ENCODE measurements at places on chromosomes 5 and 9.

GRCh38 chr5:1050423-1051365, 42.1 kb downstream of the NKD2 start:
- no peak for DNase-seq

DNA sequence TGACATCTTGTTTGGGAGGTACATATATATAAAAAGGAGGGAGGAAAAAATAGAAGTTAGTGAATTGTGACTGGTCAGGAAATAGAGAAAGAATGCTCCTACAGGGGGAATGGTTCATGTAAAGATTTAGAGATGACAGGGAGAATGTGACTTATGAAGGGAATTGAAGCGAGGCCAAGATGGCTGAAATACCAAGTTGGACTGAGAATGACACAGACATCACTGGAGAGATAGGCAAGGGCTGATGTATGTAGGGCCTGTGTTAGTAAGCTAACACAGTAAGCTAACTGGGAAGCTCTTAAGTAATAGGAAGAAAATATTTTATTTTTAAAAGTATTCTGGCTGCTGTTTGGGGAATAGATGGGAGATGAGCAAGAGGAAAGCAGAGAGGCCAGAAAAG, 286.3 kb downstream of the NNT start:
- no peak for DNase-seq

GRCh38 chr9:2526071-2526828, 95.3 kb upstream of the VLDLR start:
- no peak for DNase-seq

DNA sequence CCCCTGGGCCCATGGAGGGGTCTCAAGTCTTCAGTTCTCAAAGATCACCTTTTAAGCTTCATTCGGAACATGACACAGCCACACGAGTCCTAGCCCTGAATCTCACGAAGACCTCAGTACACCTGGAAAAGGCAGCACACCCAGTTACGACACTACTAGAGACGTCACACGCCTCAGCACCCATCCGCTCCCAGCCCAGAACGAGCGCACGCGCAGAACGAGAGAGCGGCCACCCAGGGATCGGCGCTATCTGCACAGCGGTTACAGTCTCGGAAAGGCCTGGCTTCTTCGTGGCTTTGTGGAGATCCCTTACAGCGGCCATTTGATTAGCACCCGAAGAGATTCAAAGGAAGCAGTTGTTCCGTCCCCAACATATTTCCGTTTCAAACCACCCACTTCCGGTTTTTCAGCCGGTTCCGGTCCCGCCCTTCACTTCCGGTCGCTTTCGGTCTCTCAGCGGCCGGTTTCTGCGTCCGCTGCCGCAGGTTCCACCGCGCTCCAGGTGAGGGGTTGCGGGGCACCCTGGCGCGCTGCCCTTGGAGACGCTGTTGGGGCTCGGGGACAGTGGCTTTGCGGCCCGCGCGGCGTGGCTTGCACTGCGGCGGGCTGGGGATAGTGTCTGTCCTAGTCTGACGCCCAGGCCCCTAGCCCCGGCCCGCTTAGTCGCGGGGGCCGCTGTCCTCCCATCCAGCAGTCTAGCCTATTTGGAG, at the start of gene UBLCP1:
UBLCP1 (plus strand) TSS at position 432 of the 710 bp plus-strand sequence. CDS start 5,626 bp downstream, outside the sequence.
- DNase-seq = peak; percentile 90

- DNase-seq = no peak
Measured at GRCh38 chr5:310941-311434, 10.5 kb upstream of the AHRR start.

DNA sequence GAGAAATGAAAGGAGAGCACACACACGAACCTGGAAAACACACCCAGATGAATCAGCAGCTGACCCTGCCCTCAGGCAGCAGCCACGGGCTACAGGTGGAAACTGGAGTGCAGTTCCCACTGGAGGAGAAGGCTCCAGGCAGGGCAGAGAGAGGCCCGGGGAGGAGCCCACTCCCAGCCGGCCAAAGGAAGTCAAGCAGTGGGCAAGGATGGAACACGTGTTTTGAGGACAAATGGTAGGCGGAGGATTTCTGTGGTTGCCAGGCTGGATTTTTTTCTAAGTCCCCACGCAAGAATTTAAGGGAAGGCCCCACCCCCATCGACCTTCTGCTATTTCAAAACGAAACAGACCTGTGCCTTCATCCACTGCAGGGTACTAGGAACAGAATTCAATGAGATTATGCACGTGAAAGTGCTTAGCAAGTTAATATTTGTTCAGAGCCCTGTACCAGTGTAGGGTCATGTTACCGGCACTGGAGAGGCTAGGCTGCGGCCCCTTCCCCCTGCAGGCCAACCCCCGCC, 6.8 kb downstream of the EPB41L4B start:
- DNase-seq = no peak

- DNase-seq = no peak
Measured at GRCh38 chr5:131981516-131981915, 29.9 kb downstream of the ACSL6 start.

- no peak for DNase-seq
Measured at GRCh38 chr9:14246951-14247350, 67.0 kb downstream of the NFIB start.

GRCh38 chr5:66554884-66555283, 41.3 kb upstream of the MAST4 start:
- DNase-seq = no peak

GRCh38 chr9:114769624-114770023, 36.2 kb downstream of the TNFSF15 start:
- no peak for DNase-seq

DNA sequence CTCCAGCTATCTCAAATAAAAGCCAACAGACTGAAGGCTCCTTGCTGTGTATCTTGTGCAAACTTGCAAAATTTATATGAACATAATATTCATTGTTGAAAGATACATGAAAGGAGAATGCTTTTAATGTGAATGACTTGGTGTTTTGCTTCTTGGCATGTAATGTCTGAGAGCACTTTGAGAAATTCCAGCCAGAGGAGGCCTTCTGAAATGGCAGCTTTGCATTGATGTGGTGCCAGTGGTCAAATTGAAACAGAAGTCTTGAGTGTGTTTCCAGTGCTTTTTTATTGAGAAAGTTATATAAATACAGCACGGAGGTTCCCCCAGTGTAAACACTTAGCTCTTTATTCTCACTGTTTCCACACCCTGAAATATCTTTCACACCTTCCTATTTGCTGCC, 182.1 kb downstream of the ADCY2 start:
- no peak for DNase-seq

GRCh38 chr5:142324136-142324870, 518 bp downstream of the SPRY4 start:
- no peak for DNase-seq

GRCh38 chr5:110925398-110925797, 146.1 kb upstream of the TSLP start:
- no peak for DNase-seq

DNA sequence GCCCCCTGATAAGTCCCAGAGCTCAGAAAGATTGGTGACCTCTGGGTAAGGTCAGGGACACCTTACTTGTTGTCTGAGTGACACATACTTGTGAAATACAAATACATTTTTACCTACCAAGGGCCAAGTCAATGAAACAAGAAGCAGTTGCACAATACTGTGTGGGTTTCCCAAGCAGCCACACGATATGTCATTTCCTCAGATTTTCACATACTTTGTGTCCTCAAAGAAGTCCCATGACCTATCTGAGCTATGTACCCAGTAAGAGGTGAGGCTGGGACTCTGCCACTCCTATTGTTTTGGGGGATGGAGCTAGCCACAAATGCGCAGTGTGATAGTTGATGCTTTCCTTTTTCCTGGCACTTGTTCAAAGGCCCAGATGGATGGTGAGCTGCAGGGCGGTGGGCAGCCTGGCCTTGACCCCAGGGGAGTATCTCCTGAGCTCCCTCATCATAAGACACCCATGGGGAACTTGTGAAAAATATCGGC, 4.8 kb upstream of the SLC25A51 start:
- DNase-seq = no peak

GRCh38 chr5:17360879-17361278, 137.2 kb upstream of the TAF11L2 start:
- no peak for DNase-seq

- no peak for DNase-seq
Measured at GRCh38 chr5:94469894-94470329, 148.5 kb downstream of the KIAA0825 start.

GRCh38 chr9:14283276-14283675, 30.7 kb downstream of the NFIB start:
- DNase-seq = no peak

DNA sequence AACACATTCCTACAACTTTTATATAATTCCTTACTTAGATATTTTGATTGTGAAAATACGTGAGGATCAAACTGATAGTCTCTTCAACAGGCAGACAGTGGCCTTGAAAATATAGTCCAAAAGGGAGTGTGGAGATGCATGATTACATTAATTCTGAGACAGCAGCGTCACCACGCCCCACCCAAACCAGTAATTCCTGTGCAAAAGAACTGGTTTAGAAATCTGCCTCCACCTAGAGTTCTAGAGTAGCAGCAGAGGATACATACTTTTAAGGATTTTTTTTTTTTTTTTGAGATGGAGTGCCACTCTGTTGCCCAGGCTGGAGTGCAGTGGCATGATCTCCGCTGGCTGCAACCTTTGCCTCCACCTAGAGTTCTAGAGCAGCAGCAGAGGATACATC, 1.6 kb upstream of the TUT7 start:
- DNase-seq = no peak

DNA sequence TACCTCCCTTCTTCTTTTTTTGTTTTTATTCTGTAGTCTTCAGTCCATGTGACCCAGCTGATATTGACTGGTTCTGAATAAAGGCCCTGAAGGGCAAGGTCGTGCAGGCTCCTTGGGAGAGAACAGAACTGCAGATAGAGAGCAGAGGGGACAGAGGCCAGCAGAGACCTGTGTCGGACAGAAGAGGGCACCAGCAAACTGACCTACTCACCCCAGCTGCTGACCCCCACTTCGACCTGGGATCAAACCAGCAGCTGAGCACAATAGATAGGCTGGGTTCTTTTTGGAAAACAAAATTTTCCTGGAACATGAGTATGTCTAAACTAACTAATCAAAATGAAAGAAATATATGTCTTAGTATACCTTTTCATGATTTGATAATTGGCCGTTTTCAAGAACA, 695.1 kb downstream of the NR2F1-AS1 start:
- peak; percentile 15 for DNase-seq

- DNase-seq = no peak
Measured at GRCh38 chr9:99579964-99580363, 241.7 kb upstream of the NR4A3 start.

GRCh38 chr5:142082182-142082781, 26.3 kb upstream of the NDFIP1 start:
- DNase-seq = no peak

GRCh38 chr9:91192381-91193086, 169.2 kb downstream of the AUH start:
- DNase-seq = no peak

- DNase-seq = no peak
Measured at GRCh38 chr5:148623741-148624140, 30.6 kb downstream of the HTR4 start.

- no peak for DNase-seq
Measured at GRCh38 chr5:23484096-23484495, 23.3 kb upstream of the PRDM9 start.

- DNase-seq = no peak
Measured at GRCh38 chr5:174500636-174501035, 223.7 kb upstream of the MSX2 start.

- no peak for DNase-seq
Measured at GRCh38 chr9:136323371-136323789, 4.0 kb upstream of the GPSM1 start.

- no peak for DNase-seq
Measured at GRCh38 chr5:133962801-133963476, 5.5 kb downstream of the C5orf15 start.

DNA sequence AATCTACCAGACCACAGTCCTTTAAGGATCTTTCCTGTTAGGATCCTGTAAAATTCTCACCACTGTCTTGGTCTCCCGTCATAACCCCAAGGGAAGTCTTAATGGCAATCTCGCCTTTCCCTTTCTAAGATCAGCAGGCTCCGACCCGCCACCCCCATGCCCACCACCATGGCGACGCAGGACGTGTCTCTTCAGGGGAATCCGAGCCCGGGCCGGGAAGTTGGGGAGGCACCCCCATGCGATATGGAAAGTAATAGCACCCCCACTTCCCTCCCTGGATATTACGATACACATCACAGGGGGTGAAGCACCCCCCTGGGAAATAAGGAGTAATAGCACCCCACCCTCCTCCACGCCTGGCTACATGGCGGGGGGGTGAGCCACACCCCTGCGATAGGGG, 8.3 kb upstream of the STK32A start:
- no peak for DNase-seq

GRCh38 chr9:106035806-106036205, 341.5 kb downstream of the TMEM38B start:
- DNase-seq = no peak

DNA sequence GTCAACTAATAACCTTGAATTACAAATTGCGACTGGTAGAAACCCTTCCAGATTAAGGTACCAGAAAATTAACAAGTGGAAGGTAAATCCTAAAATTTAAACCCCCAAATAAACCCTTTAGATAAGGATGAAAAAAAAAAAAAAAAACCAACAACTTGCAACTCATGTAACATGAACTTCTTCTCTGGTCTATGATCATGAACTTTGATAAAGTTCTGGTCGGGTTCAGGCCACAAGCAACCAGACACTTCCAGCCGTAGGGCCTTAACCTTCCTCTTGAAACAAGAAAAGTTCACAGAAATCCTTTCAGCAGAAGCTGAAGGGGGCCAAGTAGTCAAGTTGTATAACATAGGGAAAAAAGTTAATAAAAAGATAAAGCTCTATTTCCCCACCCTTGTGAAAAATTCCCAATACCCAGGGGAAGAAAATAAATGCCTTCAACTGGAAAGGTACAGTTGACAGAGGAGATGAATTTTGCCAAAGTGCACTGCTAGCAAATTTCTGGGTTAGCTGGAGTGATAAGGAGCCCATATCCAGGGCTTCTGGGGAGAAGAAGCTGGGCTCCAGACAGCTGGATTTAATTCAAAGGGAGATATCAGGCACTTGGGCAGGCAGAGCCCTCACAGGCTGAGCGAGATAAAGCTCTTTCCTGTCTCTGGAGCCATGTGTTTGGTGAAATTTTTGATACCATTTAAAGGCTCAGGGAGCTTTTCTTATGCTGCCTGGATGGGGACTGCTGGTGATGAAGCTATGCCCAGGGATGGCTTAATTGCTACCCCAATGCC, 234.2 kb upstream of the PANK3 start:
- DNase-seq = no peak

- no peak for DNase-seq
Measured at GRCh38 chr9:112479221-112479620, 7.4 kb upstream of the KIAA1958 start.
